Activated naive CD8-positive, alpha-beta T cell treated with anti-CD3 and anti-CD28 coated beads, Interleukin-2, amount 50 U/mL, for 24 hours (primary cell): ENCODE measurements at places on chromosomes 7 and 10.

DNA sequence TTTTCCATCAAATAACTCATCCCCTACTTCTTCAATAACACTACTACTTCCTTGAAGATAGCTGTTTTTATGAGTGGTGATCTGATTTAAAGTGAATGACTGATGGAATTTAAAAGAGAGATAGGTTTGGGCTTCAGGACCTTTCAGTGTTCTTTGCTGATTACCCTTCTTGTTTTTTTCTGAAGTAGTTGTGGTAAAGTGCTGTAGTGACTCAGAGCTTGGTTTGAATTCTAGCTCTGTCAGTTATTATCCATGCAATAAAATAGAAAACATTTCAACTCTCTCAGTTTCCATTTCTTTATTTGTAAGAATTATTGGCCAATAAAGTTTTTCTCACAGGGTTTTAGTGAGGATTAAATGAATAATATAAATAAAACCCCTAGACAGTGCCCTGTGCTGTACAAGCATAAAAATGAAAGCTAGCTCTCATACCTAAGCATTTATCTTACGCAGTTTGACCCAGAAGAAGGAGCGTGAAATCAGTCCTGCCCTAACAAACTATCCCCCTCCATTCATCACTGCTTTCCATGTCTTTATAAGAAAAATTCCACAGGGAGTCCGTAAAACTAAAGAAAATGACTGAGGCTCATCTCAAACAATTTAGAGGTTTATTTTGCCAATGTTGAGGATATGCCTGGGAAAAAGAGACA is 25.1 kb upstream of the AKAP9 start:
- no peak for DNase-seq

DNA sequence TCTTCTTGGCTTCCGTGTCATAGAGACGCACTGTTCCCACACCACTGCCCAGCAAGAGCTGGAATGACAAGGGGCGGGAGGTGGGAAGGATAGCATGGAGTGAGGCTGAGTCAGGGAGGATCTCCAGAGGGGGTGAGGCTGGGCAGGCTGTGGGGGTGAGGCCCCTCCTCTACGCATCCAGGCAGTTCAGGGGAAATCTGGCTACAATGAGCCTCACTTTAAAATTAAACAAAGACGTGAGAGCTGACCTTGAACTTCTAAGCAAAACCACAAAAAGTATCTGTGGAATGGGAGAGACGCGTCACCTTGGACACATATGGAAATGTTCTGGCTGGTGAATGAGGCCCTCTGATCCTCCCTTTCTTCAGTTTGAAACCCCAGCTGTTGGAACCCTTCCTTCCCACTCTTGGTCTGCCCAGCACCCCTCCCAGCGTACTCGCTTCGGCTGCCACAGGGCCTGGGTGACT is 17.7 kb downstream of the WDR91 start:
- no peak for DNase-seq

DNA sequence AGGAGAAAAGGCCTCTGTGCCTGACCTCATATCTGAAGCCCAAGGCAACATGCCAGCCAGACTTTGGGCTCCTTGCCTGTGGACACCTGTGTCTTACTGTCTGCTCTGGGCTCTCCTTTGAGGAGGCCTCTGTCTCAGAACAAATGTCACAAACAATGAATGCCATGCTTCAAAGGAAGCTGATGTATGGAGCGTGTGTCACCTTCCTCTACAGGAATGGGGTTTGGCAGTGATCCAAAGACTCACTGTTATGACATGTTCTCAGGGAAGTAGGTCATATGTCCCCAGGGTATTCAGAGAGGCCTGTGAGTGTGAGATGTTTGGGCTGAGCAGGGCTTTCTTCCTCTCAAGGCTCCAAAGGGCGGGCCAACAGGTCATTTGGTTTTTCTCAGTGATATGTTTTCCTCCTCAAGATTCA is 38.4 kb downstream of the PTPRE start:
- no peak for DNase-seq

DNA sequence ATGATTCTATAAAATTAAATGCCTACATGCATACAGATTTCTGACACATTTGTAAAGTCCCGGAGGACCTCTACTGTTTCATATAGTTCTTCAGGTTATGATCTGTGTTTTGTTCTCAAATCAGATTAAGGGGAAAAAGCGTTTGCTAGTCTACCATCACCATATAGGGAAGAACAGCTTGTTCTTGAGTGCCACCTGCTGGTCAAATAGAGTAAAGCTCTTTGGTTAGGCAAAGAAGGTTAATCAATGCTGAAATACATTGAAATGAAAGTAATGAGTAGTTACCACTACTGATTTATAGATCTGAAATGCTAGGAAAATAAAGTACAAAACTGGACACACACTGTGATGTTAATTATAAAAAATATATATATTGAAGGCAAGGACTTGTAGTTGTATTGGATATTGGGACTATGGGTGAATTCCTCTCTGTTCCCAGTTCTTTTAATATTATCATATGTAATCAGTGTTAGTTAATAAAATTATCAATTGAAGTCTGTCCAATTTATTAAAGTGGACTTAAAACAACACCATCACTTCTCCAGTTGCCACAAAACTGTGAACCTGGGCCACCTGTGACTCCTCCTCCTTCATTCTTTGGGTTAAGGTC is 72.6 kb upstream of the PDLIM1 start:
- peak; percentile 34 for DNase-seq

GRCh38 chr7:107185716-107186115 is 16.9 kb downstream of the HBP1 start:
- DNase-seq, result no peak

- no peak for DNase-seq
Measured at GRCh38 chr10:110073896-110074295, 66.1 kb downstream of the ADD3 start.
